ENCODE measurements at places on chromosomes 3 and 15.

- no peak for DNase-seq
Measured at GRCh38 chr3:70358978-70359580, 46.6 kb upstream of the MDFIC2 start.

- no peak for DNase-seq
Measured at GRCh38 chr3:56207922-56208321, 260.3 kb downstream of the ERC2 start.

DNA sequence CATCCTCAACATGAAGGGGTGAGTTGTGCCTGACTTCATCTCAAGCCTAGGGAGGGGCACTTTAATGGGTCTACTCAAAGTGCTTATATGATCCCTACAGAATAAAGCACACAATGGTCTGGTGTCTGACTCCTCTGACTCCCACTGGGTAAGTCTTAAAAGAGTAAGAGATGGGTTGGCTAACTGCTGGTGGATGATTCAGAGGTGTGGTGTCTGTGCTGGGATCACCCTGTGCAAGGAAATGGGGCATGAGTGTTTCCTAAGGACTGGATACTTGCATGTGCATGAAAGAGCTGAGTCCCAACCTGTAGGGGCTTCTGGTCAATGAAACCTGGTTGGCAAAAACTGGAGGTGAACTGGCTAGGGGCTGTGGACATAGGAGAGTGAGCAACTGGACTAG, 158.8 kb downstream of the IL20RB start:
- no peak for DNase-seq

DNA sequence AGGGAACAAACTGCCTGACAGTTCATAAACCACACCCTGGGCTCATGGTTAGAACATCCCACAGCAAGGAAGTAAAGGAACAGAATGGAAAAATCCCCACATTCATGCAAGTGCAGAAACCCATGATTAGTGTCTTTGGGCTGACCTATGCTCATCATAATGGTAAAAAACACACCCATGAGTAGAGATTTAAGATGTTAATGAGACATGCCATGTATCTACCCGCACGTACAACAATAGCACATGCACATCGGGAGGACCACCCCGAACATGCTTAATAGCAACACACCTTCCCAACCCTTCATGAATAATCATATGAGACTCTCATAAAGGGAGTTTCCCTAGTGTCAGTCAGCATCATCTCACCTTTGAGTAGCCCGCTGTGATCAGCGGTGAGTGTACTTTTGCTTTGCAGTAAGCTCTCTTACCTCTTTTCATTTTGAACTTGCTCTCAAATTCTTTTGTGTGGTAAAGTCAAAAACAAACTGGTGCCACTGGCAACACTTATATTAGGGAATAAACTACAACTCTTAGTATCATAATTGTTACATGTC, 23.2 kb downstream of the ZBED2 start:
- DNase-seq: no peak

- DNase-seq: no peak
Measured at GRCh38 chr3:172020763-172021162, 18.6 kb upstream of the FNDC3B start.

DNA sequence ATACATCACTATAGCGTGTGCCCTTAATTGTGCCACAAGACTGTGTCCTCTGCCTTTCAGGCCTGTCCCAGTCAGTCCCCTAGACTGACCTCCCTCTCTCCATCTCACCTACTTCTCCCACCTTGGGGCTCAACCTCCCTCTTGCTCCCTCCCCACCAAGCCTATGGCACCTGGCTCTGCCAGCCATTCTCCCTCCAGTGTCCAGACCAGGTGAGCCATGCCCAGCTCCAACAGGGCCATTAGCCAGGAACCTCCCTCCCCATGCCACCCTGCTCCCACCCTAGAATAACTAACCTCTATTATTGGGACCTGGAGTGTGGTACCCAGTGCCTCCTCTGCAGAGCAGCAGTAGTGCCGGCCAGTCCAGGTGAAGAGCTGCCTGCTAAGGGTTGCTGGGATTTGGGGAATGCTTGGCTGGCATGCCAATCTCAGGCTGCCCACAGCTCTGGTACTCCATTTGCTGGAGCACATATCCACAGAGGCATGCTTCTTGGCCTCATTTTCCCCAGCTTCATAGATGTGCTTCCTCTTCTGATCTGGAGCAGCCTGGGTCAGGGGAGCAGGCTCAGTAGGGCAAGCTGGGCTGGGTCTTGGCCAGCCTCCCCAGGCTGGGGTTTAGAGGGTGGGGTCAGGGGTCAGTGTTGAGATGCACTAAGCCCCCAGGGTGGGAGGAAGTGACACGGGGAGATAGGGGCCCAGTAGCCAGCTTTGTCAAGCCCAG, 38.8 kb downstream of the SAXO2 start:
- DNase-seq: no peak

DNA sequence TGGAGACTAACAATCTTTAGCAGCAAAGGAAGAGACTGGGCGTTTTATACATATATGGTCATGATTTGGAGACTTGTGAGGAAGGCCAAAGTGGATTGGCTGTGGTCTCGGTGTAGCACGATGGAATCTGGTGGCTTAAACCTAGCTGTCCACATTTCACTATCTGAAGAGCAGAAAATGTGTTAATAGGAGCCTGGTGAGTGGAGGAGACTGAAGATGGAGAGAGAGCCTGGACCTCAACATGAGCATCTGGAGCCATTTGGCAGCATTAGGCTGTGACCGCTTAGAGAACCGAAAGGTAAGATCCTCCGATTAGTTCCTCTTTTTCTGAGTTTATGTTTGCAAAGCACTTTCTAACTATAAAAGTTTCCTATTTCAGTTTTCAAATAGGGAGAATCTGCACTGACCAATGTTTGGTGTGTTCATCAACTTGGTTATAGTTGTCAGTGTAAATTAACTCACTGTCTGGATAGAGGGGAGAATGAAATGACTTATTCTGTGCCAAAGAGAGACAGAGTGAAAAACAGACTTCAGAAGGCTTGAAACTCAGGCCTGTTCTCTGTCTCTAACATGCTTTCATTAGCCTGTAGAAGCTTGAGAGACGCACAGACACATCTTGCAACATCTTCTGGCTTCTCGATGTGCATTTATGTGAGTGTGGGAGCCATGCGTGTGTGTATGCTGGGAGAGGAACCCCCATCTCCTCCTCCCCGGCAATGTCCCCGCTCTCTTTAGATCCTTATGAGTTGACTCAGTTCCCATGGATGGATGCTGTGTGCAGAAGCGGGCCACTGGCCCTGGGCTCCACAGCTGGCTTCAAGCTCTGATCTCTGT, 244.7 kb upstream of the TBL1XR1 start:
- DNase-seq: no peak

DNA sequence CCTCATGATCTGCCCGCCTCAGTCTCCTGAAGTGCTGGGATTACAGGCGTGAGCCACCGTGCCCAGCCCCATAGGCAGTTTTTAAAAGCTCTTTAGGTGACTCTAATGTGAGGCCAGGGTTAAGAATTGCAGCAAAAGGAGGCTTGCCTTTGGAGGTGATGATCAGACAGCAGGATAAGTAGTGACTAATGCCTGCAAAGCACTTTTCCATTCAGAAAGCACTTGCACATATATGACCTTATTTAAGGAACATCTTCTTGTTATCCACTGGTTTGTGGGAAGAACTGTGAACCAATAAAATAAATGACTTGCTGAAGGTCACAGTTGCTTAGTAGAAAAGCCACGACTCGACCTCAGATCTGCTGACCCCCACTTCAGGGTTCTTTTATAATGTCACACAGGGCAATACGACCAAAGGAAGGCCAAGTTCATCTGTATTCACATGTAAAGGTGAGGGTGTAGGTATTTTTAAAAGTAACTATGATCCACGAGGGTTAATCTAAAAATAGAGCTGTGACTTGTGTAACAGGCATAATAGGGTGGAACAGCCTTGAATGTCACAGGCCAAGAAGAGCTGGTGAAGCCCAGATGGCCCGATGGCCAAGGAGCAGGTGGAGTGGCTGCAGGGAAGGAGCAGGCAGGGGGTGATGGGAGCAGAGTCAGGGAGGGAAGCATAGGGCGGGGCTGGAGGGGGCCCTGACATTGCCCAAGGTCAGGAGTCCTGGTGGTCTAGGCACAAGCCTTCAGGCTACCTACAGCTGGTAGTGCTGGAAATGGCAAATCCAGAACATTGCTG, 24.4 kb downstream of the LARP6 start:
- no peak for DNase-seq

- DNase-seq: no peak
Measured at GRCh38 chr3:25137606-25138005, 290.5 kb upstream of the RARB start.

GRCh38 chr3:98821063-98821462, 57.9 kb downstream of the ST3GAL6 start:
- DNase-seq: no peak

GRCh38 chr3:167887096-167887495, 151.6 kb downstream of the SERPINI1 start:
- DNase-seq: no peak

- DNase-seq: no peak
Measured at GRCh38 chr3:184443364-184443763, 63.5 kb downstream of the CHRD start.

DNA sequence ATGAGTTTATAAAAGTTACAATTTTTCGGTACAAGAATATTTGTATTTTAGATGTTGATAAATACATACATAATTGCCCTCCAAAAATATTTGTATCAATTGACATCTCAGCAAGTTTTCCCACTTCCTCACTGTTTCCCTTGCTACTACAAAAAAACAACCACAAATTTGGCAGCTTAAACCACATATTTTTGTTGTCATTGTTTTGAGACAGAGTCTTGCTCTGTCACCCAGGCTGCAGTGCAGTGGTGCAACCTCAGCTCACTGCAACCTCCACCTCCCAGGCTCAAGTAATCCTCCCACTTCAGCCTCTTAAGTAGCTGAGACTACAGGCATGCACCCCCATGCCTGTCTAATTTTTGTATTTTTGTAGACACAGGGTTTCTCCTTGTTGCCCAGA, 162.8 kb upstream of the RARB start:
- no peak for DNase-seq

GRCh38 chr3:11167590-11167989, 13.3 kb downstream of the HRH1 start:
- no peak for DNase-seq

- no peak for DNase-seq
Measured at GRCh38 chr3:115146032-115146417, 1.1 kb downstream of the ZBTB20 start.

DNA sequence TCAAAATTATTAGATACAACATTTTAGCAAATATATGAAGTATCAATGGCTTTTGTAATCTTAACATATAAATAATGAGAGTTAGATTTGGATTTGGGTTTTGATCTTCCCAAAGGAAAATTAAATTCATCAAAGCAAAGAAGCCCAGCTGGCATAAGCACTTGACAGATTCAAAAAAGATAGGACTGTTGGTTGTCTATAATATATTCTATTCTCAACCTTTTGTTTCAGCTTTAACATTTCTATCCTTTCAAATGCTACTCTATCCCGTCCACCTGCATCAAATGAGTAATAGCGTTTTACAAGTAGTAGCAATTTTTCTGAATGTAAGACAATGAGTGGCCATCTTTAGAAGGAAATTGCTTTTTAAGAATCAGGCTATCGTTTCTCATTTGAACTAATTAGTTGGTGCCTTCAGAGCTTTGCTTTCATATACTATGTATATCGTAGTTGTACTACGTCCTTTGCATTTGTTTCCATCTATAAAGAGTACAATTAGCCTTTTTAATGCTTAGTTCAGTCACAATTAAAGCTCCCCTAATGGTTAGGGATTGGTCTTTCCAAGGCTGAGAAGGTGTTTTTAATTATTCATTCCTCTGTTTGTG, 278.0 kb downstream of the UBE2E2 start:
- no peak for DNase-seq

GRCh38 chr3:117786349-117786748, 1076.8 kb downstream of the TUSC7 start:
- DNase-seq: no peak

DNA sequence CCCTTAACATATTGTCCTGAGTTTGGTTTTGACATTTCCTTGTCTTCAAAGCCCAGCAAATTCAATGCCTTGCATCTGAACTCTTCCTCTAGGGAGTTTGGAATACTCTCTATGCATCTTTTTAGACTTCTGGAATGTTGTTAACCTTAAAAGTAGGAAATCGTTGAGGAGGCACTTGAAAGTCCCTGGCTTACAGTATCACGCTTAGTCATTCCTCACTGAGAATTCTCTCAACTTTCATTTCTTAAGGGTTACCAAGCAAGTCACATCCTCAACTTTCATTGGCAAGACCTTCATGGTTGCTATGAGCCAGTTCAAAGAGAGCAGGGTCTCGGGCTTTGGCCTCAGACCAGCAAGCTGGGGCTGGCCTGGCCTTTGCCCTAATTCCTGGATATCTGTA, 89.9 kb downstream of the ASB7 start:
- DNase-seq: no peak

DNA sequence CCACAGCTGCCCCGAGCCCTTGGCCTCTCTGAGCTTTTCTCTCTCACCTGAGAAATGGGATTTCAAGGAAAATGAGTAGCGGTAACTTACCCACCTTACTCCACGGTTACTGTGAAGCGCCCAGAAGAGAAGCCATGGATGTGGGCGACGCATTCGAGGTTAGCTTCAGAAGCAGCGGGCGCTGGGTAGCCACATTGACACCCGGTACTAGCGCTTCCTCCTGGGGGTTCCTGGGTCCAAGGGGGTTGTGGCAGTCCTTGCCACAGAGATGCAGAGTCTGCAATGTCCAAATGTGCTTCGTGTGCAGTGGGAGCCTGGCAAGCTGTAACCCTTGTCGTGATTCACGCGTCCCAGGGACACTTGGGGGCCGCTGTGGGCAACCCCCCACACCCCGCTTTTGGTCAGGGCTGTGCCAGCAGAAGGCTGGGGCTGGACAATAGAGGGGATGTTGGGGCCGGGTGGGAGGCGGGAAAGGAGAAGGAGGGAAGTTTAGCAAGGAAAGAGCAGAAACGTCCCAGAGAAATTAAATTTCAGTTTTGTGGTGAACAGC, 41.4 kb upstream of the FURIN start:
- no peak for DNase-seq

Data from RWPE2 (cell line).